ENCODE measurements at places on chromosomes 7 and 10.

GRCh38 chr10:18231480-18231879 is 91.3 kb downstream of the CACNB2 start:
- DNase-seq: no peak

GRCh38 chr10:131017566-131018285 is 293.8 kb downstream of the TCERG1L start:
- no peak for DNase-seq

DNA sequence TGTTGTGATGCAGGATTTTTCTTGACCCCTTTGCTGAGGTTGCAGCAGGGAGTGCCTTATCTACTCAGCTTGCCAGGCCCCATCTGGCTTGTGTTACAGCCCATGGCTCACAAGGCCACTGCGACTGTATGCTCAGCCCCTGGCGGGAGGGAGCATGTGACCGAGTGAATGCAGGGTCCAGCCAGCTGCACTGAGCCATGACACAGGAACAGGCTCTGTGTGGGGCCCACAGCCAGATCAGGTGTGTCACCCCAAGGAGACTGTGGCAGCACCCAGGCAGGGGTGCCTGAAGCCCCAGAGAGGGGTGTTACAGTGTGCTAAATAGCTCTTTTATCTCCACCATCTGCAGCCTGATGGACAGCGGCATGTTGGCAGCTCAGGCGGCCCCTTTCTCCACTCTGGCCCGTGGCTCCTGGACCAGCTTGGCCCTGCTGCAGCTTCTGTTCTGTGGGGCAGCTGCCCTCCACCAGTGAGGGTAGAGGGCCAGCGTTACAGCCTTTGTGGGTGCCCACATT is 2.6 kb upstream of the PCBD1 start:
- DNase-seq: no peak

DNA sequence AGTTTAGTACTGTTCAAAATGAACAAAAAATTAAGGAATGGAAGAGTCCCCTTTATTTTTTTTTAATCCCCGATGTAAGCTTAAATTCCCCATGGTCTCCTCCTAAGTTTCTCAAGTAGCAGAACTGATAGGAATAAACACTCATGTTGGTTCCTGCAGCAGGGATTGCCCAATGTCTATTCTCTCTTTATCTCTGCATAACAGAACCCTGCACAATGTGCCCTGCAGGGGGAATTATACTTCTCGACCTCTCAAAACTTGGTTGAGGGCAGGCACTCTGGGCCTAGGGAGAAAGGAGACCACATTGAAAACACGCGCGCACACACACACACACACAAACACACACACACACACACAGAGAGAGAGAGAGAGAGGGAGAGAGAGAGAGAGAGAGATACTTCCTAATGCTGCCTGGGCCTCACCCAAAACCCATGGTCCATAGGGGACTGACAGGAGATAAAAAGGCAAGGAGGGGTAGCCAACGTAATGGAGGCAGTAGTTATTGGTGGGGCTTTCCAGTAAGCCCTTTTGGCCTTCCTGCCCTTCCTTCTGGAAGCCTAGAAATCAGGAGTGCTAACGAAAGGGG is 22.7 kb downstream of the JAZF1 start:
- no peak for DNase-seq

DNA sequence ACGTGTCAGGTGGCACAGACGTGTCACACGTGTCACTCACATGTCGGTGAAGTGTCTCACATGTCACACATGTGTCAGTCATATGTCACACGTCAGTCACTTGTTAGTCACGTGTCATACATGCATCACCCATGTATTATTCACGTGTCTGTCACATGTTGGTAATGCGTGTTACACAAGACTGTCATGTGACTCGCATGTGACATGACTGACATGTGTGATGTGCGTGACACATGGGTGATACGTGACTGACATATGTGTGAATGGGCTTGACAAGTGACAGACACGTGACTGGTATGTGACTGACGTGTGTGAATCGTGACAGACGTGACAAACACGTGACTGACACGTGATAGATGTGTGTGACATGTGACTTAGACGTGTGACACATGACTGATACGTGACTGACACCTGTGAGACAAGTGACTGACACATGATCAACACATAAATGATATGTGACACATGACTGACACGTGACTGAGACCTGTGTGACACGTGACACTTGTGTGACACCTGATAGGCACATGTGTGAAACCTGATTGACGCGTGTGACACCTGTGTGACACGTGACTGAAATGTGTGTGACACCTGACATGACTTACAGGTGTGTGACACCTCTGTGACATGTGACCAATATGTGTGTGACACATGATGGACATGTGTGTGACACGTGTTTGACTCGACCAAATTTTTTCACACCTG is 56.1 kb downstream of the ZNF92 start:
- DNase-seq: no peak

- DNase-seq: no peak
Measured at GRCh38 chr10:85238676-85239075, 910.3 kb downstream of the CCSER2 start.

GRCh38 chr10:7998831-7999230 is 55.7 kb upstream of the GATA3 start:
- no peak for DNase-seq
